Stimulated activated CD8-positive, alpha-beta memory T cell treated with anti-CD3 and anti-CD28 coated beads, Interleukin-7, amount 100 ng/mL, for 1 hour (primary cell): ENCODE measurements at places on chromosomes 2 and 18.

- DNase-seq = no peak
These were observed 252.5 kb downstream of the TPGS2 start for GRCh38 chr18:36576339-36576738.

DNA sequence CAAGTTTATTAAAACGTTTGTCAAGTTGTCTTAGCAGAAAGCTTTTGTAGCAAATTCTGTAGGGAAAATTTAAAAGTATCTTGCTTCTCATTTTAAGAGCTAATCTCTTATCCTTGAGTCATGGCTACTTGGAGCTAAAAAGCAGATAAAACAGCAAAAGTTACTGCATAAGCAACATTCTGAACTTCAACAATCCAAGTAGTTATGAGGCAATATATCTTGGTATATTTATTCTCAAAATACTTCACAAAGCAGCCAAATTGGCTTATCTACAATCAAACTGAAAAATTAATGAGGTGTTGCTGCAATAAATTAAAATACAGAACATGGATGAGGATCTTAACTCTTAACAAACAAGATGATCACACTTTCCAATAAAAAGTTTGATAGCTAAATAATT, 306.5 kb downstream of the PIEZO2 start:
- no peak for DNase-seq

- DNase-seq = peak; percentile 24
These were observed 38.1 kb downstream of the SNED1 start for GRCh38 chr2:241036397-241036963.

GRCh38 chr2:46195819-46196218, 101.4 kb upstream of the EPAS1 start:
- no peak for DNase-seq

DNA sequence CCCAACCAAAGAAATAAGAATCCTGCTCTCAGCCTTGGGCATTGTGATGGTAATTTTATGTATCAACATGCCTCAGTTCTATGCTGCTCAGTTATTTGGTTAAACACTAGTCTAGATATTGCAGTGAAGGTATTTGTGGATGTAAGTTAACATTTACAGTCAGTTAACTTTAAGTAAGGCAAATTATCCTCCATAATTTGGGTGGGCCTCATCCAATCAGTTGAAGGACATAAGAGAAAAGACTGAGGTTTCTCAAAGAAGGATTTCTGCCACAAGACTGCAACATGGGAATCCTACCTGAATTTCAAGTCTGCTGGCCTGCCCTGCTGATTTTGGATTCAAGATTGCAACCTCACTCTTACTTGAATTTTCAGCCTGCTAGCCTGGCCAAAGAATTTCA, 975.5 kb upstream of the ACVR2A start:
- DNase-seq = no peak

- no peak for DNase-seq
These were observed 138.6 kb upstream of the ZC3H15 start for GRCh38 chr2:186347472-186347871.

DNA sequence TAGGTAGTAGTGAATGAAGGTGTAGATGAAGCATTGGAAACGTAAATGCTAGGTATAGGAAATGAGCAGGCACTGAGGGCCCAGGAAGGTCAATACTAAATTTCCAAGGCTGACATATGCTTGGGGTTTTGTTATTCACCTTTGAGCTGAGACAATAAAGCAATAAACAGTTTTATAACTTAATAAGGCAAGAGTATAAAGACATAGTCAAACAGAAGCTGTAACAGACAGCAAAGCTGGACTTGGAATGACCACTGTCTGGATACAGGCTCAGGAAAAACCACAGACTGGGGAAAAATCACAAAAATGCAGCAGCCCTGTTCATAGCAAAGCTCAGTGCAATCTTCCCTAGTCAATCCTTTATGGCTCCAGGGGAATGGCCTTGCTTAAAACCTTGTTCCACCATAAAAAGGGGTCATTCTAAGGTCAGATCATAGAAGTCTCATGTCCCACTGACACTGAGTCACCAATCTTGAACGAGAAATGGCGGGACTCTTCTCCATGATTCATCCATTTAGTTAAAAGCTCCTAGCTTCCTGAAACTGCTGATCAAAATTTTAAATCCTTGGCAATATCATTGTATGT, 493.3 kb downstream of the CMPK2 start:
- DNase-seq = no peak

DNA sequence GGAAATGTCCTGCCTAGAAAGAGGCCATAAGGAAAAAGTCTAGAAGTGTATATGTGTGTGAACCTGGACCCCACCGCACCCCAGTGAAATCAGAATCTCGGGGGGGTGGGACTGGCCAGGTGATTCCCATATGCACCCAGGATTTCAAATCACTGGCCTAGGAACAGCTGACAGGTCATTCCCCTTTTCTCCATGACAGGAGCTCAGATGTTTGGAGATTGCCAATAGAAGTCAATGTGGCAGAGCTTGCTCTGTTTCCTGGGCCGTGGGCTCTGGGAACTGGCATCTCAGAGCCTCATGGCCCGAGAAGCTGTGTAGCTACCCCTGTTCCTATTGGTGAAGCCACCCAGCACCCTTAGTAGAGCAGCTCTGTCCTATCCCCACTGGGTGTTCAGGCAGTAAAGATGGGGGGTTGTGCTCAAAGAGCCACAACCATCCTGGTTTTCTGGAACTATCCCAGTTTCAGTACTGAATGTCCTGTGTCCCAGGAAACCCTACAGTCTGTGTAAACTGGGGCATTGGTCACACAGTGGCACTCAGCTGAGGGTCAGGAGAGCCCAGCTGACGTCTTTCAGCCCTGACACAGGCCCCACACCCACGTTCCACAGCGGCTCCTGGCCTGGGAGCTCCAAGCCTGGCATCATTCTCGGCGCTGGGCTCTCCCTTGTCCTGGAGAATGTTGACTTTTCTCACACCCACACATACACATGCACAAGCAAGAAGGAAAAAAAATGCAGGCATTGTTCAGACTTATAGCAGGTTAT, 18.9 kb downstream of the GNLY start:
- DNase-seq = no peak

DNA sequence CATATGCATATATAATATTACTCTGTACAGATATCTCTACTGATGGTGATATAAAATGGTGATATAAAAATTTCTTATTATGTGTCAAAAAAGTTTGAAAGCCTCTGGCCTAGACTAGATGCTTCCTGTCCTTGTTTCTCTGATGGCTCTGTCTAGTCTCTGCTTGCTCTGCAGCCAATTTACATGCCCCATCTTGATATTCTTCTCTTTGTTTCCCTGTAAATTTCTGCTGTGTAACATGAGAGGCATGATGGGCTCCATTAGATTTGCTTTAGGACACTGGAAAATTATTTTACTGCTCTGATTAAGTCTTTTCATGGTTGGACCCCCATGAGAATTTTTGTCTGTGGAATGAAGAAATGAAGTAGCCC, 24.3 kb downstream of the BABAM2 start:
- DNase-seq = no peak

- no peak for DNase-seq
These were observed 4.1 kb upstream of the VRK2 start for GRCh38 chr2:58042486-58042970.

DNA sequence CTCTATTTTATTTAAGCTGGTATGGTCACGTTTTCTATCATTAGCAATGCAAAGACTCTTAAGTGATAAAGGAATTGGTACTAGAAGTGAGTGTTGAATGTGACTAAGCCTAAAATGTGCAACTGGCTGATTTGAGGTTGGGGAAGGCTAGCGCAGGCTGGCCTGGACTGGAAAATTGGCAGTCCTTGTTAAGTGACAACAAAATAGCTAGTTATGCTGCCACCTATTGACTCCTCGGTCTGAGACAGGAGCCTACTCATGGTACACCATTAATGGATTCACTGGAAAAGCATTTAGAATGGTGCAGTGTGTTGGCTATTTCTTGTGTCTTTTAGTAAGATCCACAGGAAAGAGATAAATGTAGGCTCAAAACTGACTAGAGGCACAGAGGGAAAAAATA, 5.7 kb upstream of the WIPF1 start:
- peak; percentile 19 for DNase-seq

GRCh38 chr18:79697976-79698375, 18.4 kb downstream of the CTDP1 start:
- DNase-seq = no peak

- DNase-seq = no peak
These were observed 24.0 kb downstream of the RAX start for GRCh38 chr18:59249199-59249774.

DNA sequence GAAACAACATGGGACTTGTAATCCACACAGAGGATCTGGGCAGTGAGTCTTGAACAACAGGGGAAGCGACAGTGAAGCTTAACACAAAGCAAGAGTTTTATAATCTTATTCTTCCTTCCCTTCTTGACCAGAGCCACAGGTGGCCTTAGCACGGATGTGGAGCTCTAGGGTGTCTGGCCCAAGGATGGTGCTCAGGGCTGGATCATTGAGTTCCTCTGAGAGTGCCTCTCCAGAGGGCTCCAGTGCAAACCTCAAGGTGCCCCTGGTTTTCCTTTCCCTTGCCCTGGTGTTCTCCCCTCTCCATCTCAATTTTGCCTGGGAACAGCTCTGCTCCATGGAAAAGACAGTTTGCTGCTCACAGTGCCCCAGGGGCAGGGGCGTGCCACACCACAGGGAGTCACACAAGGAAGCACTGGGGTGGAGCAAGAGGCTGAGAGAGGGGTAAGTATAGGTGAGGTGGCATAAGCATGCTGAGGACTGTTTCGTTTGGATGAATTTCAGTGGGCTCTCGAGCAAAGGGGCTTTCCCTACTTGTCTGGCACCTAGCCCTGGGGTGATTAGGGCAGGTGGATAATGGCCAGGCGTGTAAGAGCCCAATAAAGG, 88.6 kb upstream of the B3GNT7 start:
- no peak for DNase-seq
